ENCODE measurements at places on chromosomes 7 and 10.

- no peak for DNase-seq
These were observed 33.7 kb downstream of the ANKIB1 start for GRCh38 chr7:92279396-92280031.

GRCh38 chr7:151453326-151453791 lies 13.4 kb upstream of the CRYGN start:
- no peak for DNase-seq

DNA sequence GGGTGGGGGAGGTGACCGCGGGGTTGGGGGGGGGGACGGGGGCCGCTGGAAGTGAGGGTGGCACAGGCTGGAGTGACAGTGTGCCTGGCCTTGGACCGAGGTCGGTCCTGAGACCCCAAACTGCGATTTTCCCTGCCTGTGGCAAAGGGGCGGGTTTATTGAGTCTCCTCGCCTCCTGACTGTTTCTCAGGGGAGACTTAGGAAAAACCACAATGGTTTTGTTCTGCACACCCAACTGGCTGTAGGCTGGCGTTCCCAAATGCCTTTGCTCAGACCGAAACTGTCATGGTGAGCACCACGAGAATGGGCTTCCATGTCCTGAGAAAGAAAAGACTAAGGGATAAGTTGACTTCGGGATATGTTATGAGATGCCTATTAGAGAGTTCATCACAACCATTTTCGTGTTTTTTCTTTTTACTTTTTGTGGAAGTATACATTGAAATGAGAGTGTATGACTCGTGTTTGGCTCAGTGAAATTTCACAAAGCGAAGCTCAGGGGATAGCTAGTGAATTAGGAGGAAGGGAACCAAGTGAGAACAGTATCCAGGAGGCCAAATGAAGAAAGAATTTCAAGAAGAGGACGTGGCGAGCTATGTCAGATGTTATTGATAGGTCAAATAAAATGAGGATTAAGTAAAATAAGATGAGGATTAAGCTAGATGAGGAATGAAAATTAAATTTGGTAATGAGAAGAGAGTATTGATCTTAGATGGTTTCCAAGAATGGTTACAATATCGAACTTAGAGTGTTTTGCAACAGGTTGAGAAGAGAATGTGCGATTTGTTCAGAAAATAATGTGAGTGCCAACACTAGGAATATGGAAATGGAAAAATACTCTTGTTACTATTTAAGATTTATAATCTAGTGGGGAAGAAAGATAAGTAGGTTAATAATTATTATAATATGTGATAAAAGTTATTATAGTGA lies 918 bp downstream of the NET1 start:
- no peak for DNase-seq

DNA sequence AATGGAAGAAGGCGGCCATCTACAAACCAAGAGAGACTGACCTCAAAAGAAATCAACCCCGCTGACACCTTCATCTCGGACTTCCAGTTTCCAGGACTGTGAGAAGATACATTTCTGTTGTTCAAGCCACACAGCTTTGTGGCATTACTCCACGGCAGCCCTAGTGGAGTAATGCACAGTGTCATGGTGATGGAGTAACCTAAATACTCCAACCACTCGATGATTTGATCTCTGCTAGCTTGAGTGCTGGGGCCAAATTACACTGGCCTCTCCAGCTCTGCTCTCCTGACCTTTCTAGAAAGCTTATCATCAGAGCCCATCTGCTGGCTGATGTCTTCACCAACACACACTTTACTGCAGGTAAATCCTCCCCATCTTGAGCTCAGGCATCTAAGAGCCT lies 52.2 kb downstream of the GALNT17 start:
- DNase-seq = no peak

- no peak for DNase-seq
These were observed 54.6 kb downstream of the STK32C start for GRCh38 chr10:132253092-132253687.

GRCh38 chr10:86047588-86047987 lies 319.0 kb downstream of the GRID1 start:
- no peak for DNase-seq

- no peak for DNase-seq
These were observed 245.9 kb downstream of the MTERF1 start for GRCh38 chr7:91634485-91635177.

DNA sequence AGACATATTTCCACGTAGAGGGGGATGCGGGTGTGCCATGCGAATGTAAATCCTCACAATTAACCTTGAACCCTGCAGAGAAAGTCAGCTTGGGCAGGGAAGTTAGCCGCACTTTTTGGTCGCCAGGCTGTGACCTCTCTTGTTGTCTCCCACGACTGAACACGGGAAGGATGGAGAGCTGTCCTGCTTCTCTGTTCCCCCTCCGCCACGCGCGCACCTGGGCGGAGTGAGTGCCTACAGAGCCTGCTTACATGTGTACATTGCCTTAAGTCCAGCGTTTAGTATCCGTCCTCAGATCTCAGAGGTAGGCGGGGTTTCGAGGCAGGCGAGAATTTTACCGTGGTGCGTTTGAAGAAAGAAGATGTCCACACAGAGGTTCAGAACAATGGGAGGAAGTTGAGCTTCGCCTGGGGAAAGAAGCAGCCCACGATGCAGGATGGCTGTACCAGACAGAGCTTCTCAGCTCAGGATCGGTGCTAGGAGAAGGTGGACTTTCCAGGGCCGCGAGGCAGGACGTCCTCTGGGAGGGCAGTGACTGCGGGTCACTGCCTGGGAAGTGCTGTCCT lies 482 bp upstream of the ERCC6 start:
- no peak for DNase-seq

DNA sequence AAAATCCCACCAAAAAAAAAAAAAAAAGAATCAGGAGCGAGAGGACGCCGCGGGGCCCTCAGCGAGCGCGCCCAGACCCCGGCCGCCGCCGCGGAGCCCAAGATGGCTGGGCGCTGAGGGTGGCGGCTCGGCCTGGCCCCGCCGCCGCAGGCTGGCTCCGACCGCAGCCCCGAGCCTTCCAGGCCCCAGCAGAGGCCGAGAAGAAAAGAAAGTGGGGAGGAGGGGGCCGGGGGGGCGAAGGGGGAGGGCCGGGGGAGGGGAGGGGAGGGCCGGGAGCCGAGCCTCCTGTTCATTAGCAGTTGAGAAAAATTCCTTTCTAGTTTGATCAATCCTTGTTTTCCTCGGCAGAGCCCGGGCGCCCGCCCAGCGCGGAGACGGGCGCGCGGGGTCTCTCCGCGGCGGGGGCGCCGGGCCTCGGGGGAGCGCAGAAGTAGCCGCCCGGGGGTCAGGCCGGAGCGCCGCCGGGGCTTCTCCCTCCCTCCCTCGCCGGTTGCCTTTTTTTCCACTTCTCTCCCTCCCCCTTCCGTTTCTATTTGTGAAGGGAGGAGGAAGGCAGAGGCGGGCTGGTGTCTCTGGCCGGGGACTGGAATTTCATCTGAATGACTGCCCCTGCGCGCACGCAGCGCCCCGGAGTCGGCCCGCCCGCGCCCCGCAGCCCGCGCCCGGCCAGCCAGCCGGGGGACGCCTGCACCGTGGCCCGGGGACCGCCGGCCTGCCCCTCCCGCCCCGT lies 778 bp upstream of the TRIM8 start:
- DNase-seq = no peak

DNA sequence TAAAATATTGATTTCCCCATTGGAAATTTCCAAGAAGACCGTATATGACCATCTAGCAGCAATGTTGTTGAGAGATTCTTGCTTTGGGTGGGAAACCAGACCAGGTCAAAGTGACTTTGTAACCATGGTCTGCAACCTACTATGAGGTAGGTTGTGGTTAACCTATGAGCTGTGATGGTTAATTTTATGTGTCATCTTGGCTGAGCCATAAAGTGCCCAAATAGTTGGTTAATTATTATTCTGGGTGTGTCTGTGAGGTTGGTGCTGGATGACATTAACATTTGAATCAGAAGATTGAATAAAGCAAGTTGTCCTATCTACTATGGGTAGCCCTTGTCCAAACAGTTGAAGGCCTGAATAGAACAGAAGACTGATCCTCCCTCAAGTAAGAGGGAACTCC lies 18.3 kb upstream of the RALA start:
- no peak for DNase-seq

- DNase-seq = no peak
These were observed 206.1 kb downstream of the WDR11 start for GRCh38 chr10:121057269-121057668.

All from CD4-positive, alpha-beta T cell (primary cell).